ENCODE measurements at places on chromosomes 5 and 9. TPM values are rescaled to one million over a fixed set of nuclear protein-coding genes. Genes with fewer than 3 reads are reported as not detected.

The TXNDC8 gene
- total RNA-seq, result not detected

The TAS2R1 gene
- 0.76 TPM for total RNA-seq

The SPINK7 gene
- not detected for total RNA-seq

The ADCY2 gene
- 0.76 TPM for total RNA-seq

The FCN2 gene
- not detected for total RNA-seq

The GPX3 gene
- total RNA-seq, result 5.9 TPM

The C5orf15 gene
- total RNA-seq, result 47.5 TPM

The FAM81B gene
- total RNA-seq, result not detected

The LCNL1 gene
- total RNA-seq, result not detected

The CAMK4 gene
- 3.1 TPM for total RNA-seq

The PCDHGA8 gene
- total RNA-seq, result 1.2 TPM

The DOCK8 gene
- total RNA-seq, result 1.6 TPM

The OR1N2 gene
- not detected for total RNA-seq

The SPATA31C2 gene
- not detected for total RNA-seq

The PALM2AKAP2 gene
- total RNA-seq, result 0.39 TPM

The GFRA3 gene
- total RNA-seq, result not detected

The FSTL4 gene
- not detected for total RNA-seq

The CREBRF gene
- total RNA-seq, result 19.2 TPM

The SHISAL2B gene
- total RNA-seq, result not detected

The THBS4 gene
- 0.79 TPM for total RNA-seq

The IL13 gene
- not detected for total RNA-seq

The DMRTA1 gene
- 0.79 TPM for total RNA-seq

The ADAM19 gene
- 22.4 TPM for total RNA-seq

The ACO1 gene
- 38.7 TPM for total RNA-seq

The MAMDC2 gene
- total RNA-seq, result 19.7 TPM

The IFNA13 gene
- under 0.01 TPM for total RNA-seq
